NCI-H187 treated with DMSO at 0.1 percent for 48 hours (cell line): ENCODE measurements at places on chromosomes 4 and X.

- DNase-seq: no peak
Measured at GRCh38 chrX:51837921-51838320, 55.5 kb upstream of the MAGED1 start.

- DNase-seq: no peak
Measured at GRCh38 chr4:81946996-81947395, 426.8 kb downstream of the HNRNPD start.

- DNase-seq: no peak
Measured at GRCh38 chr4:95610061-95610569, 61.3 kb upstream of the UNC5C start.

DNA sequence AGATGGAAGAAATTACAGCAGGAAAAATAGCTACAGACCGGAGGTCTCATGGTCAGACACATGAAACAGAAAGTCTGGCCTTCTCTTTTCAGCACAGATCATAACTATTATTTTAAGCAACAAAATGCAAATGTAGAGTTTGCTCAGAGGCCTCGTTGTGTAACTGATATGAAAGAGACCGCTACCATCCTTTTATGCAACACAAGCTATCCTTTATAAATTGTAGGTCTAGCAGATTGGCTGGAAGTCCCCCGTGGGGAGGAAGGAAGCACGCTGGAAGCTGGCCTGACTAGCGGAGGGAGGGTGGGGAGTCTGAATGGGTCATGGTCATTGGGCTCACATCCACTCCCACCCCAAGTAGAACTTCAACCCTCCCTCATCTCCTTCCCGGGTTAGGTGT lies 27.7 kb downstream of the DMP1 start:
- DNase-seq: no peak
